ENCODE measurements at places on chromosomes 1 and 21.

- DNase-seq = no peak
Observed at GRCh38 chr1:206716159-206716869, 31.6 kb downstream of the MAPKAPK2 start.

DNA sequence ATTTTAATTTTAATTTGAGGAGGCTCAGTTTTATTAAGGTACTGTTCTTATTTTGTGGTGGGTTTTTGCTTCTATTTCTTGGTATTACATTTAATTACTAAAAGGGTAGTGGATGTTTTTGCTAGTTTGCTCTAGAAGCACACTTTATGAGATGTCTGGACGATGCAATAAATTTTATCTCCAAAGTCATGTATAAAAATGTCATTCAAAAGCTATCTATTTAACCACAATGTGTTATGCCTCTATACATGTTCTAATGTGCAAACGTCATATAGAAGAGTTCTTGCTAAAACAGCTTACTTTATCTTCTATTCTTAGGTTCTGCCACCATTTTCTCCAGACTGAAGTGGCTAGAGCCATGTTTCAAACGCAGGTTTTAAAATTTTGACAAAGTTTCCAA, 12.9 kb upstream of the MPC2 start:
- DNase-seq = no peak

DNA sequence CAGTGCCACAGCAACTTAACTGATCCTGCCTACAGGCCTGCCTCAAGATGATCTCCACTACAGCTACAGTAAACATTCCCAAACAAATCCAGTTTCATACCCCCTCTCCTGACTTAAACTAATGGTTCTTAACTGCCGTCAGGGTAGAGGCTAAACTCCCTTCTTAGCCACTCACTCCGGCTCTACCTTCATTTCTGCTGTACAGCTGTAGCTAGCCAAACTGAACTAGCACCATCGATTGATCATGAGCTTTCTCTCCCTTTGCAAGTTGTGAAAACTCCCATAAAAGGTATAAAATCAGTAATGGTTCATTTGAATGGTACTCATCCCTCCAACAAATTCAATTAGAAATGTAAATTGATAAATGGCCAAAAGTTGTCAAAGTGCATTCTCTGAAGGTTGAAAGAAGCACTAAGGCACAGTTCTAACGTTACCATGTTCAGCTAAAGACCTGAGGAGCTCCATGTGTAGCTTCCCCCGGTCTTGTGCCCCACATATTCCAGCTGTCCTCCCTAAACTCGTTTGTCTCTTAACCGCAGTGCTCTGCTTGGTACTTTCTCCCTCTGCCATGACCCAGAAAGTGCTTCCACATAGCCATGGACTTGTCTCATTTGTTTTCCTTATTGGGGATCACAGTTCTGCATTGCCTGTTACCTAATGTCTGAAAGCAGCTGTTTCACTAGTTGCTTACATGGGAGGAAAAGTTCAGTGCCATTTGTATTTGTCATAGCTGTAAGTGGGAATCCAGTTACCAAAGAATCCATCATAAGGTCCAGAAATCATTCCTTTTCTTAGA, 49.8 kb downstream of the DHX9 start:
- DNase-seq = no peak

- DNase-seq = no peak
Observed at GRCh38 chr1:168224991-168225390, 813 bp upstream of the SFT2D2 start.

DNA sequence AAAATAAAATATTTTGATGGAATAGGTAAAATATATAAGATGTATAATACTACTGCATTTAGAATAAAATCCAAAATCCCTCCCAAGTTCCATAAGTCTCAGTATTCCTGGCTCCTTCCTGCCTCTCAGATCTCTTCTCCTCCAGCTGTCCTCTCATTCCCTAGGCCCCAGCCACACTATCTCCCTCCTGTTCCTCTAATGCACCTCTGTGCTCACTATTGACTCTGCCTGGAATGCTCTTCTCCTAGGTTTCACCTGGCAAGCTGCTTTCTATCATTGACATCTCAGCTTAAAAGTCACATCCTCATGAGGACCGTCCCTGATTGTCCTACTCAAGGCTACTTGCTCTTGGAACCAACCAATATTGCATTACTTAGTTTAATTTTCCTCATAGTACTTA, 7.2 kb downstream of the NME7 start:
- DNase-seq = no peak

GRCh38 chr21:20591284-20591683, 406.9 kb upstream of the NCAM2 start:
- no peak for DNase-seq

DNA sequence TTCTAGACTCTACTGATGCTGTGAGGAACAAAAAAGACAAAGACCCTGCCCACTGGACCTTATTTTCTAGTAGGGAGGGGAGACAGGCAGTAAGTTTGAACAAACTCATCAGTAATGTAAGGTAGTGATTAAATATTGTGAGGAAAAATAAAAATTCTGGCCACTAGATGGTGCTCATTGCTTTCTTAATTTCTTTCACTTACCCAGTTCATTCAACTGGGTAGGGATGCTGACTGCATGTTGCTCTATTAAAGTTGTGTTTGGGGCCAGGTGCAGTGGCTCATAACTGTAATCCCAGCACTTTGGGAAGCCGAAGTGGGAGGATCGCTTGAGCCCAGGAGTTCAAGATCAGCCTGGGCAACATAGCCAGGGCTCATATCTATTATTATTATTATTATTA, 6.3 kb upstream of the KYAT3 start:
- no peak for DNase-seq

DNA sequence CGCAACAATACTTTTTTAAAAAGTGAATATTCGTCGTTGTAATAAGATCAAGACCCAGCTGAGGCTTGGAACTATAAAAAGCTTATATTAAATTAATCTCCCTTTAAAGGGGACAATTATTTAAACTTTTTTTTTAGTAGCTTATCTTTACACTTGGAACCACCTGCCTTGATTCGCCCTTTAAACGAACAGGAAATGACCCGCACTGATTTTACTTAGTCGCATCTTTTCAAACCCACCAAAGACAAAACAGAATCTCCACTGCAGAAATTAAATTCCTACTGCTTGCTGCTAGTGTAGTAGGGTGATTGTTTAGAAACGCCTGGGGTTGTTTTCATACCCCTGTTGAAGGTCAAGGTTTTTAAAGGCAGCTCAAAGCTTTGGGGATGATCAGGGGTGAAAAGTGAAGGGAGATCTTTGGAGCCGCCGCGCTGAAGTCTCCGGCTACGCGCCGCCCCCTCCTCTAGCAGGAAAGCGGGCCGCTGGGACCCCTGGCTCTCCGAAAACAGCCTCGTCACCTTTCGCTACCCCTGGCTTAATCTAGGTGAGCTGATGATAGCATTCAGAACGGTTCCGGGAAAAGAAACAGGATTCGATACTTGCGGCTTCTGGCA, 163.4 kb downstream of the RUNX1 start:
- no peak for DNase-seq

DNA sequence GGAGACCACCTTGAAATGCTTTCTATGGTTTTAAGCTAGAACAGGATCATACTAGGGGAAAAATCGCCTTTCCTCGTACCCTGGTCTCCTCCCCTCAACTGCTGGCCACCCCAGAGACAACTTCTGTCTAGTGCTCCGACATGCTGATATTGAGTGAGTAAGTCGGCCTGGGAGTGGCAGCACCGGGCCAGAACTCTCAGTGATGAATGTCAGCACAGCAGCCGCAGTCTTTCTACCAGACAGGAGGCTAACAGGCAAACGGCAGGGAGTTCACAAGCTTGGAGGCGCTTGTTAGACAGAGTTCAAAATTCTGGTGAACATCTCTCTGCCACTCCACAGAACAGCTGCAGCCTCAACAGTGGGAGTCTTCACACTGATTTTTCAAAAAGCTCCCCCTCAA, 716.9 kb downstream of the ADGRL2 start:
- no peak for DNase-seq

GRCh38 chr1:37084013-37084412, 49.7 kb upstream of the GRIK3 start:
- DNase-seq = no peak
